Daoy (cell line): ENCODE measurements at places on chromosomes 6 and 20. TPM values are rescaled to one million over a fixed set of nuclear protein-coding genes. Genes with fewer than 3 reads are reported as not detected.

DNA sequence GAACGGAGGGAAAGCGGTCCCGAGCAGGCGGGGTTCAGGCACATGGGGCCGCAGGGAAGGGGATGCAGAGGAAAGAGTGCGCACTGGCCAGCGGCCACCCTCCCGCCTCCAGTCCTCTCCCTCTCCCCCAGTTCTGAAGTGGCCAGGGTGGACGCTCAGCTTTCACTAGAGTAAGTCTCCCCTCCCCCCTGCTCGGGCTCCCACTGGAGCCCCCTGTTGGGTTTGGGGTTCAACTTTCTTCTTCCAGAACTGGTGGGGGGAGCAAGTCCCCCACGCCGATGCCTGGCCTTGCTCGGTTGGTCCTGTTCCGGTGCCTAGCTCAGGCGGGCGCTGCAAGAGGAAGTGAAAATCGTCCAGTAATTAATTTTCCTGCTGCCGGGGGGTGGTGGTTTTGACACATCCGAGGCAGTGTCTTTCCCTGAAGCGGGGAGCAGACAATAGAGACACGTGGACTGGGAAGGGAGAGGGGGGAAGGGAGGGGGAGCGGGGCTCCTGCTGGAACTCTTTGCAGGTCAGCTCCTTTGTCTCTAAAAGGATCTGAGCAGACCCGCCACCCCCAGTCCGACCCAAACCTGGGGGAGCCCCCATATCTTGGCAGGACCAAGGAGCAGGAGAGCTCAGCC is 824 bp upstream of the SCRT2 start:
- no peak for DNase-seq

GRCh38 chr6:156113631-156114030 is 658.0 kb upstream of the NOX3 start:
- no peak for DNase-seq

DNA sequence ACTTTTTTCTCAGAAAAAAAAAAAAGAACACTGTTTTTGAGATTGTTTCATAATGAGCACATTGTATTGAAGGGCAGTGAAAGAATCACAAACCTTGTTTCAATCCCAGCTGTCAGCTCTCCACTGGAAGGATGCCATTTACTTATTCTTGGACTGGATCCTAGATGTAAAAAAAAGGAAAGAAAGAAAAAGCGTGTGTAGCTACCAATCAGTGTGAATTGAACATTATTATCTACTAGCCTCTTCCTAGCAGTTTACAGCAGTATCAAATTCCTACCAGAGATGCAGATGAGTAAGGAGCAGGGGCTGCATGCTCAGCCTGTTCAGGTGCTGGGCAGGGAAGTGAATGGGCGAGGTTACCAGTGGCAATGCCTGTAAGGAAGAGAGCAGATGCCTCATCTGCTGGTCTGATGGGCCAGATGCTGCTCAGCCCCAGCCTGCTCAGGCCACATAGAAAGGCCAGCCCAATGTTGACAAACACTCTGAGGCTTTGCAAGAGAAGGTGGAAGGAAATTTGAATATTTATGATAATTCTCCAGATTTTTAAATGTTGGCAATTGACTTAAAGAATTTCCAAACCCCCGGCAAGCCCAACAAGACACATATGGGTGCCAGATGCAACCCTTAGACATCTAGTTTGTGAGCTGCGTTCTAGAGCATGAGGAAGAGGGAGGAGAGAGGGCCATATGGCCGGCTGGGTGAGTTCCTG is 189.5 kb downstream of the IBTK start:
- no peak for DNase-seq

DNA sequence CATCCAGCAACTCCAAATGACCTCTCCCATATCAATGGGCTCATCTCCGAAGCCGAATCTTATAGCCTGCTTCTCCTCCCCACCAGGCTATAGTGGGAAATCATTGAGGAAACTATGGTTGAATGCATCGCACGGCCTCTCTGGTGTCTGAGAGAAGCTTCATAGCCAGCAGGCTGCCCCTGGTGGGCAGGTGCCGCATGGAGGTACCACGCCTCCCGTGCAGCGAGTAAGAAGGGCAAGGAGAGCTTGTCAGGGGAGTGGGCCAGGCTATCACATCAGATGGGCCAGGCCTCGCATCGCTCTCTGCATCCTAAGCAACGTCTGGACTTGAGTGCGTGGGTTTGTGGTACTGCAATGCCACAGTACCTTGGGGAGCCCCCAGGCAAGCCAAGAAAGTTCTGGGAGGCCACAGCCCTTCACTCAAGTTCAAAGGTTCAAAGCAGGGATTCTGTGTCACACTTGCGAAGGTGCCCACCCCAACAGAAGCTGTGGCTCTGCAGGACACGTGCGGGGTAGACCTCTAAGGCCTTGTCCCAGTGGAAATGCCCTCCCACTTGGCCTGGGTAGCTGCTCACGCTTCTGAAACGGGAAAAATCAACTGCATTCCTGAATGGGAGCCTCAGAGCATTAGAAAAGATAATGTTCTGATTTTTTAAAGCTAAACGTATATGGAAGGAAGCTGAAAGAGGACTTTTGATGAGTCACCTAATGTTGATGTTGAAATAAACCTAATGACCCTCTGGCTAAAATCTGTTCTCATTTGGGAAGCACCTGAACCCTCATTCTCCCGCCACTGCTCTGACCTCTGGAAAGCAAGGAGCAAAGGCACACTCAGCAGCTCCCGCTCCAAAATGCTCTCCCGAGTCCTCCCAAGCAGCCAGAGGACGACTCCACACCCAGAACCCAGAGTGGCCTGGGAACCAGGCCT is 8.4 kb upstream of the IRF4 start:
- no peak for DNase-seq

Gene LRRN4
- total RNA-seq, result 0.15 and 0.86 TPM in 2 replicates

Gene GABRR1
- not detected in 2 replicates for total RNA-seq

Gene BPIFB1
- total RNA-seq, result not detected in 2 replicates

Gene SLC17A4
- not detected in 2 replicates for total RNA-seq

GRCh38 chr6:89966913-89967312 is 72.6 kb downstream of the GJA10 start:
- no peak for DNase-seq

- peak; percentile 30 for DNase-seq
Observed at GRCh38 chr6:11761744-11762620, 16.6 kb downstream of the ADTRP start.
